Activated CD4-positive, alpha-beta T cell treated with anti-CD3 and anti-CD28 coated beads, Interleukin-2, amount 50 U/mL, for 48 hours (primary cell): ENCODE measurements at places on chromosomes 6 and 20.

DNA sequence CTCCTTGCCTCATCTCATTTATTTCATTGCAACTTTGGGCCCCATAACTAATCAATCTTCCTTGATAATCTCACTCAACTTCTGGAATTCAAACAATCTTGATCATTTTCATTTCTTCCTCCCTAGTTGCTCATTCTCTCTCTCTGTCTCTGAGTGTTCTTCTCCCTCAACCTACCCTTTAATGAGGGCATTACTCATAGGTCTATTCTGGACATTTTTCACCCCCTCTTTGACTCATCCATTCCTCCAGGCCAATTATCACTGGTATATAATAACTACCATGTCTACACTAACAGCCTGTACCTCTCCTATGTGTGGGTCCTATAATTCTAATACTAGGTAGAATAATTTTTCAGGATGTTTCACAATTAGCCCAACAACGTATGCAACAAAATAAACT, 78.8 kb downstream of the COL21A1 start:
- DNase-seq = no peak

GRCh38 chr6:122714059-122714458, 65.5 kb upstream of the FABP7 start:
- no peak for DNase-seq

GRCh38 chr6:41428336-41428995, 93.1 kb downstream of the NCR2 start:
- DNase-seq = no peak

DNA sequence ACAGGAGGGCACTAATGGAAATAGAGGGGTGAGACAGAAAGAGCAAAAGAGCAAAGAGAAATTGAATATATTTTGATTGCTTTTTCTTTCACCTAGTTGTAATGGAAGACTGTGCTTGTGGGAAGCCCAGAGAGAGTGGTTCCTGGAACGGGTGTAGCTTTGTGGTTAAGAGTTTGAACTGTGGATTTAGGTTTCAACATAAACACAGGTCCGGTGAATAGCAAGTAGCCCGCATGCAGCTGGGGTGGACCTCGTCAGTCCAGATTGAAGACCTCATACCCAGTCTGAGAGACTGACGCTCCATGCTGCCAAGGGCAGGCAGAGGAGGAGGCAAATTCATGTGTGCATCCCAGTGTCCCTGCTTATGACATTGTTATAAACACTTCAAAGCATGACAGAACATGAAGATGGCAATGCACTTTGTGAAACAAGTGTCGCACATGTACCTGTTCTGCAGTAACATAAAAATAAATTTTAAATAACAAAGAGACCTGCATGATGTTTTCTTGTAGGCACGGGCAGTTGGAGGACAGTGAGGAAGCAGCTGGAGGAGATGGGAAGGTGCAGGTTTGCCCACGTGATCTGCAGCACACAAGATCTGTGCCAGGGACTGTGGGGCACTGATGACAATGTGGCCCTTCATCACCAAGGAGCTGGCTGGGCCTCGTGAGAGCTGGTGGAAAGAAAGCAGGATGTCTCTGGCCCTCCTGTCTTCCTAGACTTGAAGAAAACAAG, 220.5 kb upstream of the SSTR4 start:
- DNase-seq = no peak
